GM10248 (cell line): ENCODE measurements at places on chromosomes 3 and 15.
A peak's percentile ranks its signal among the peaks of the same experiment; 100 is the strongest.

- DNase-seq: peak; percentile 69
Measured at GRCh38 chr3:3666664-3667063, 132.6 kb upstream of the LRRN1 start.

DNA sequence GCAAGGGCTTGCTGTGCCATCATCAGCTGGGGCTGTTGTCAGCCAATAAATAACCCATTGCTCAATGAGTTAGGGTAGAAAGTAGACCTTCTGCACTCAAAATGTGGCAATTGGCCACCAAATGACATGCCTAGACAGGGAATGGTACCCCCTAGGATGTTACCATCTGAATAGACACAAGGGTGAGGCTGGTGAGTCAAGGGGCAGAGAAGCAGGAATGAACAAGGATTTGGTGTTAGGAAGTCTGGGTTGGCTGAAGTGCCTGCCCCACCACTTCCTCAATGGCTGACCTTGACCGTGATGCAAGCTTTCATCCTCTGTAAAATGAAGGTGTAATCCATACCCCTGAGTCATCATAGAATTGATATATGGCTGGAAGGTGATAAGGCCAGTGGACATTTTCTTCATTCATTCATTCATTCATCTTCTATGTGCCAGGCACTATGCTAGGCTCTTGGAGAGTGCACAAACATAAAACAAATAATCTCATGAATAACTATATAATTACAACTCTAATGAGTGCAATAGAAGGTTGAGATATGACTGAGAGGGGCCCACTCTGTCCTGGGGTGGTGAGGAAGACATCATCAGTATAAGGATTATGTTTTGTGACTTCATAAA lies 4.4 kb upstream of the CA12 start:
- no peak for DNase-seq

DNA sequence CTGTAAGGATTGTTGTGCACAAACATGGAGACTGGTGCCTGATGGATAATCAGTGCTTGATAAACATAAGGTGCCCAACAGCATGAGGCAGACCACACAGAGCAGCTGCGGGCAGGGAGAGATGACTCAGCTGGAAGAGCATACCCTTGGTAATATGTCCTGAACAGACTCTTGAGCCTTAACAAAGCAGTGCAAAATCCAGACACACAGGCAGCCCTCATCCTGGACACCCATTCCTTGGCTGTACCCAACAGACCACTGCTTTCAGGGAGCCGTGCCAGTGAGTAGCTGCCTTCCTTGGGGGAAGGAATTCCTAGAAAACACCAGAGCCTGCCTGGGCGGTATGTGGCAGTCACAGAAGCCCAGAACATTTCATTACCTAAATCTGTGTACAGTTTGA lies 156.2 kb downstream of the CLSTN2 start:
- DNase-seq: no peak

DNA sequence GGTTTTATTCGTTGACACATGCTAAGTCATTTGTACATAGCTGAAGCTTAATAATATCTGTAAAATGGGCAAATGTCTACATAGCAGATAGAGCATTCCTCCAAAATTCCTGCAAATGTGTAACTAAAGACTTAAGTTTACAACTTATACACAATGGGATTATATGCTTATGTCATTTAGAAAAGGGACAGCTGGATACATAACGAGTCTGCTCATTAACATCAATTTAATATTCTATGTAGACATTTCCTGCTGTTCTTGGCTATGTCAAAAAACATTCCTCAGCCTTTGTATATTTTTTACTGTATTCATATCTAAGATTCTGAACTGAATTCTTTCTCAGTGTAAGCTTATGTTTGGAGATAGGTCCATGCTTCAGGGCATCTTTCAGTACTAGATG lies 762.2 kb downstream of the NR2F2 start:
- DNase-seq: no peak

DNA sequence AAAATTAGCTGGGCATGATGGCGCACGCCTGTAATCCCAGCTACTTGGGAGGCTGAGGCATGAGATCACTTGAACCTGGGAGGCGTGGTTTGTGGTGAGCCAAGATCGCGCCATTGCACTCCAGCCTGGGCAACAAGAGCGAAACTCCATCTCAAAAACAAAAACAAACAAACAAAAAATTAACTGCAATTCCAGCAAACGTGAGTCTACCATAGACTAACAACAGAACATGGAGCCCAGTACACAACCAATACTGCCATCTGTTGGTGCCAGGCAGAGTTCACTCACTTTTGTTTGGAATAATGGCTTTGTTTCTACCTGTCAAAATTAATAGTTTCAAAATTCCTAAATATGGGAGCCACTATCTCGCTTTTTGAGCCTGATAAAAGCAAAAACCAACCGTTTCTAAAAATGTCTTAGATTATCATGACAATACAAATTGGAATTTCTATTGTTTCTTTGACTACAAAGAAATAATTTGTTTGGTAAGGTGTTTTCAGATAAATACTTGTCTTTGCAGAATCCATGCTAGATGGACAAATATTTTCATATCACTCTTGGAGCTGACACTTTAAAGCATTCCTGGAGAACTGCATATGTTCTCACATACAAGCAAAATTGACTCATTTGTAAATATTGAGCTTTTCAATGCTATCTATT lies 45.0 kb downstream of the GPR176 start:
- peak; percentile 35 for DNase-seq

DNA sequence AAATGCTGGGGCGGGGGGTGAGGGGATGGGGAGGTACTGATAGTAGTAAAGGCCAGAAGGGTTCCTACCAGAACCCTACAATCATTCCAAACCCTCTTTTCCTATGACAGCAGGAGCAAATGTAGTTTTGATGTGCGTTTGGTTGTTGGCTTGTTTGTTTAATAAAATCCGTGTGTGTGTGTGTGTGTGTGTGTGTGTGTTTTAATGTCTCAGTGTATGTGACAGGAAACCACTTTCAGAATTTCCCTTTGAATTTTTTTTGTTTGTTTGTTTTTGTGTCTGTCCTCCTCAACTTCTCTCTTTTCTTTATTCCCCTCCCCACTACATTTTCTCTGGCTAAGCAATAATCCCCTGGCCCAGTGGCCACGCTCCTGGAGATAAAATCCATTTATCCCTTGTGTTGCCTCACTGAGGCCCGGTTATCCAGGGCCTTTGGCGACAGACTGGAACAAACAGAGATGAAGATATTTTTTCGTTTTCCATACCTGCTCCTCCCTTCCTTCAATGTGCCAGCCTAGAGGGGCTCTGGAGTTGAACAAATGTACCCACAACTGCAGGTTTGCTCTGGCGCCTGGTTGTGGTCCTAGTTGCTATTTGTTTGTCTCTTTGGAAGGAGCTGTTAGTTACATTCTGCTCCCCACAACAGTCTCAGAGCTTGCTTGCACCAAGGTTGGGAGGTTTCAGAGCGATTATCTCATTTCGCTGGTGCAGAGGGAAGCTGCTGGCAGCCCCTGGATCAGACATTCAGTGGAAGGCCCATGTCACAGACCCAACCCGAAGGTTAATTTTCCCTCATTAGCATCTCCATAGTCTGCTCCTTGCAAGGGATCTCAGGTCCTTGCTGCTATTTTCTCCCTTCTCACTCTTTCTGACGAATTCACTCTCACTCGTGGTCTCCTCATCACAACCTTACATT lies 17.9 kb downstream of the NR2F2 start:
- no peak for DNase-seq
